ENCODE measurements at places on chromosomes 4 and X. TPM values are rescaled to one million over a fixed set of nuclear protein-coding genes. Genes with fewer than 3 reads are reported as not detected.

SLC4A4 gene
- 0.13 TPM for total RNA-seq

PIM2 gene
- total RNA-seq, result 6.8 TPM

RIBC1 gene
- total RNA-seq, result 0.26 TPM

UNC5C gene
- total RNA-seq, result not detected

TEX11 gene
- total RNA-seq, result not detected

DUSP9 gene
- total RNA-seq, result 0.77 TPM

WNK3 gene
- 0.51 TPM for total RNA-seq

CSAG1 gene
- total RNA-seq, result not detected

DKK2 gene
- not detected for total RNA-seq

CPZ gene
- not detected for total RNA-seq

GABRQ gene
- total RNA-seq, result under 0.01 TPM

FAM47A gene
- total RNA-seq, result not detected

RAB41 gene
- not detected for total RNA-seq
